ENCODE measurements at places on chromosomes 7 and 10.

DNA sequence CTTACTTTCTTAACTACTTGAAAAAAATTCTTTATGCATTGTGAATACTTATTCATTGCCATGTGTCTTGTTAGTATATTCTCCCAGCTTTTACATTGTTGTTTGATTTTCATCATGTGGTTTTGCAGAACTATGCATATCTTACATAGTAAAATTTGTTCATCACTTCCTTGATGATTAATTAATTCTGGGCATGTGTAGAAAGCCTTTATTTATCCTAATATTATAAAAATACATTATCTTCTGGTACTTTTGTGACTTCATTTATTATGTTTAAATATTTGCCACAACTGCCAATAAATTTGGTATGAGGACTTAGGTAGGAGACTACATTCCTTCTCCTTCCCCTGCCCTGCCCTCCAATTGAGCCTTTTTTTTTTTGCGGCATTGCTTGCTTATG lies 166.0 kb upstream of the ZNF32 start:
- no peak for DNase-seq

DNA sequence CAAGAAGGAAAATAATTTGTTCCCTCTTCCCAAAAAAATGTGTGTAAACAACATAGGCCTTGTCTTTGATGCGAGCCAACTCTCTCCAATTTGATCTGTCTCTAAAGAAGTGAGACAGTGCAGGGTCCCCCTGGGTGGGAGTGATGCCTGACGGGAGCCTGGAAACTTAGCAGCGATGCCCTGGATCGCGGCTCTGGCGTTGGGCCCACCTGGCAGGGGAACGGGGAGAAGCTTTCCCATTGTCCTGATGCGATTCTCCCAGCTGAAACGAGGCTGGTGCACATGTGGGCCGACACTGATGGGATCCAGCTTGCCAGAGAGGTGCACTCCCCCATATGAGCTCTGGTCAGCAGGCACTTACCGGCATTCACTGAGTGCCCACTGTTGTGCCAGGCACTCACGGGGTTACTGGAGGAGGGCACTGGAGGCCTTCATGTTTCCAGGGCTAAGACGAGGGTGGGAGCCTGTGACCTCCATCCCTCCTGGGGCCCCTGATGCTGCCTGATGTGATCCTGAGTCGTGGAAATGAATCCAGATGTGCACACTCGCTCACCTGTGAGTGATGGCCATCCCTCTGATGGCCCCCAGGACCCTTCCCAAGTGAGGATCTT lies 132.8 kb downstream of the PTPN20 start:
- no peak for DNase-seq

DNA sequence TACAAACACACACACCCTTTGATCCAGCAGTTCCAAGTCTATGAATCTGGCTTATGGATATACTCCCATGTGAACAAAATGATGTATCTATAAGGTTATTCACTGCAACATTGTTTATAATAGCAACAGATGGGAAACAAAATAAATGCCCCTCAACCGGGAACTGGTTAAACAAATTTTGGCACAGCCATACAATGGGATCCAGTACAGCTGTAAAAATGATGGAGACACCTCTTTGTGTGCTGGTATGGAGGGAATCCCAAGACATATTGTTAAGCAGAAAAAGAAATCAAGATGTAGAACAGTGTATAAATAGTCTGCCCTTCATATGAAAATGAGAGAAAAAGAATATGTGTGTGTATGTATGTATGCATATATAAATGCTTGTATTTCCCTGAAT lies 155.5 kb downstream of the SNX10 start:
- no peak for DNase-seq

DNA sequence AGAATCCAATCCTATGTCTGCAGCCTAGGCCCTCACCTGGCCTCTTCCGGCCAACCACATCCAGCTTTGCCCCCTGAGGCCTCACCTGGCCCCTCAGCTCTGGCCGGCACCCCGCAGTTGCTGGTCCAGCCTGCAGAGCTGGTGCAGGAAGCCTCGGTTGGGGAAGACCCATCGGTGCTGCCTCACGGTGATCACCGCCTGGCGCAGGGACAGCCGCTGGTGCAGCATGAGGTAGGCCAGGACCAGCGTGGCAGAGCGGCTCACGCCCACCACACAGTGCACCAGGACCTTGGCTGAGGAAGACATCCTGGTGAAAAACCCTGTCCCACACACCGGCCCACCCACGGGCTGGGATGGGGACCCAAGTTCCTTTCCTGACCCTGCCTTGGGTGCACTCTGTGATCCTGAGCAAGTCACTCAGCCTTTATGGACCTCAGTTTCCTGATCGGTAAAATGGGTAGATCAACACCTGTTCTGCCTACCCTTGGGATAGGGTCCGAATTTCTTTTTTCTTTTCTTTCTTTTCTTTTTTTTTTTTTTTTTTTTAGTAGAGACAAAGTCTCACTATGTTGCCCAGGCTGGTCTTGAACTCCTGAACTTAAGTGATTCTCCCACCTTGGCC lies 5.8 kb upstream of the SAMD8 start:
- no peak for DNase-seq

GRCh38 chr10:72932259-72933015 lies 22.2 kb downstream of the PLA2G12B start:
- no peak for DNase-seq

GRCh38 chr10:124916098-124916584 lies 25.8 kb upstream of the ZRANB1 start:
- DNase-seq, result no peak

- no peak for DNase-seq
Observed at GRCh38 chr10:117790621-117791020, 248.1 kb downstream of the EMX2 start.

DNA sequence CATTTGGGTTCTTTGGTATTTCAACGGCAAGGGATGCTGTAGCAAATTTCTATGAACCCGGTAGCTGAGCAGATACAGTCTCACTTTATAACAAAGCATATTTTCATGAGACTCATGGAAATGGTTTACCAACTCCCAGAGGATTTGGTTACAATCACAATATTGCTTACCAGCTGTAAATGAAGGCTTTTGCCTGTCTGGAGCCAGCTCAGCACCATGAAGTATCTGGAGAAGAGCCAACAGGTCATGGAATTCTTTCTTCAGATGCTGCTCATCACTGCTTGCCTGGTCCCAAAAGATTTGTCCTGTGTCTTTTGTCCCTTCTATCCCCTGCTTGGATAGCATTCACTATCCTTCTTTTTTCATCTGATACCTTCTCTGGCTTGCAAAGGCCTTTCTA lies 316.9 kb upstream of the PHYHIPL start:
- DNase-seq, result no peak

DNA sequence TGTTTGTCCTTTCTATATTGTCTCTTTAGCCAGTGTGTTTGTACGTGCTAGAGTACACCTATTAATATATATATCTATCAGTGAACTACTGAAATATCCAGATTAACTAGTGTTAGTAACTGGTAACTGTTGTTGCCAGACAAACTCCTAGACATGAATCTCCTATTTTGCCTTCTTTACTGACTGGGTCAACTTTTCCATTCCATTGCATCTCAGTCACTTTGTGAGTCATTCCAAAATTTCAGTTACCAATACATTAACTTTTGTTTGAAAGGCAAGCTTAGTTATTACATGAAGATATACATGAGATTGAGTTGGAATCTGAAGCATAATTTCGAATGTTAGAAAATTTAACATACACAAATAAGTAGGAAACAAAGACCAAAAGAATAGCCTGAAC lies 51.4 kb downstream of the BTAF1 start:
- no peak for DNase-seq

- DNase-seq, result no peak
Observed at GRCh38 chr7:151756076-151756731, 120.7 kb downstream of the PRKAG2 start.

DNA sequence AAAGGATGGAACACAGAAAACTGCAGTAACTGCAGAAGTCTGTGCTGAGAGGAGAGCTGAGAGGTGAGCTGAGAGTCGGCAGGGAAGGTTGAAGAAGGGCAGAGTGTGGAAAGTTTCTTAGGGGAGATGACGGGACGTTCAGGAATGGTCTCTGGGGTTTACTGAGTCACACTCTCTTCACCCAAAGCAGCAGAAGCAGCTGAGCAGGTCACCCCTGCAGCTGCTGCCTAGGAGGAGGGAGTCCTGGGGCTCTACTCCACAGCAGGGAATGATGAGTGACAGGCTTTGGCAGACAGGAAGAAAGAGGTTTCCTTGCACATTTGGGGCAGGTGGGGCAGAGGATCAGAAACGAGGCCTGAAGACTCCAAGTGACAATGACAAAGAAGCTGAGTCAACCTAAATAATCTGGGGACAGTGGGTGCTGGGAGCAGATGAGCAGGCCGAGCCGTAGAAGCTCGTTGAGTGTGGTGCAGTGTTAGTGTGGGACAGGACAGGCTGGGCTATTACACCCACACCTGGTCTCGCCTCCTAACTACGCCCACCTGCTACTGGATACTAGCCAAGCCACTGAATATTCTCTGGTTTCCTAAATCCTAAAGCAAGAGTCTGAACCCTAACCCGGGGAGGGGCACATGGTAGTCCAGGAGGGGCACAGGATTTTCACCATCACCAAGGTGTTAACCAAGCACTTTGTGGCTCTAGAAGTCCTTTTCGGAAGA lies 24.9 kb downstream of the BEND7 start:
- no peak for DNase-seq

GRCh38 chr10:25978771-25979170 lies 44.7 kb downstream of the MYO3A start:
- no peak for DNase-seq

- no peak for DNase-seq
Observed at GRCh38 chr10:51910596-51910995, 211.2 kb upstream of the CSTF2T start.

DNA sequence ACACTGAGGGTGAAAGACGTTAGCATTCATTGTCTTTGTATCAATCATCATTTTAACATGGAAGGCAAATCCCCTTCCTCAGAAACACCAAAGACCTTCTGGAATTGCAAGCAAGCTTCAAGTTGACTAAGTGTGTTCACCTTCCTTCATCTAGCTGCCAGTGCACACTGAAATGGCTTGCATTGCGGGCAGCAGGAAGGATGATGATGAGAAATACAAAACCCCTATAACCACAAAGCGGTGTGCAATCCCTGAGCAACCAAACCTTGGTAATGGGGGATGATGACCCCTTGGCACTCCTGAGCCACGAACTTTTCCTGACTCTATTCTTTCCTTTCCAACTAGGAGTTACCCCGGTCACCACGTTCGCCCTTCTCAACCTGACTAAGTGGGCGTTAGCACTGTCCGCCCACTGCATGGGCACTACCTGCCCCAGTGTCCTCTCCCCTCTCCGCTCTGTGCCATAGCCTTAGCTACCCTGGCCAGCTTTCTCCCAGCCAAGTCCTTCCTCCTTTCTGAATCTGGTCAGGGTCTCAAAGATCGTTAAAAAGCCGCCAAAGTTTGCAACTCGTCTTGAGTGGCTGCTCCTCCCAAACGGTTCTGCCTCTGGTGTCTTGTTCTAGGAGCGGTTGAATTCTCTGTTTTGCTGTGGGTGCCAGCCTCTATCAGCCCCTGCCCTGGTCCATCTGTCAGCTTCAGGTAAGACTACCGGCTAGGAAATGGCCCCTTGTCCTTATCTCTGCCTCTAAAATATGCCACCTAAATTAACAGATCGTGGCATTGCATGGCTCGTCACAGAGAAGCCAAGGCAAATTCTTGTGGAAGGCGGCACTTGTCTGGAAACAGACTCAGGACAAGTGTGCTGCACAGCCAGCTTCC lies 586 bp upstream of the AOC1 start:
- no peak for DNase-seq

DNA sequence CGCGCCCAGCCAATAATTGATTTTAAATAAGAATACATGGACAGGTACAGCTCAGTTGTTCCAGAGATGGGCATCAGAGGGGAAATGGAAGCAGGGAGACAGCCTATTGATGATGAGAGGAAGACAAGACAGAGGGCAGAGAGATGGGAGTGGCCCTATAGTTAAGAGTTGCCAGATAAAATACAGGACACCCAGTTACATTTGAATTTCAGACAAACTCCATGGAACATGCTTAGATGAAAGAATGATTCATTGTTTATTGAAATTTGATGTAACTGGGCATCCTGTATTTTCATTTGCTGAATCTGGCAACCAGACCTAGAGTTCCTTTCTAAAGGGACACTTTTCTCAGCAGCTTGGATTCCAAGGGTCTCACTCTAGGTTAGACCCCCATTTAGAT lies 341.1 kb downstream of the FRMD4A start:
- DNase-seq, result no peak

DNA sequence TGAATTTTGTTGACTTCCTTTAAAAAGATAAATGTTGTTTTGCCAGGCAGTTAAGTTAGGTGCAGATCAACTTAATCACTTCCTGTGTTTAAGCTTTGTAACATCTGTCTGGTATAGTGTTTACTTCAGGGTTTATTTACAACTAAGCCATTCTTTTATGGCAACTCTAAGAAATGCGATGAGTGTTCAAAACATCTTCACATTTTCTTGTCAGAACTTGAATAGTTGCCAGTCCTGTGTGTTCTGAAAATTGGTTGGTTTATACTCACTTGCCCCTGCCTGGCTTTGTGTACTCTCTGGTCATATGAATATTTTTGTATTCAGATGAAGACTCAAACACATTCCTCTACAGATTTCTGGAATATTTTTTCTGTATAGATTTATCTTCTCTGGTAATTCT lies 327.2 kb downstream of the MDFIC start:
- DNase-seq, result no peak

DNA sequence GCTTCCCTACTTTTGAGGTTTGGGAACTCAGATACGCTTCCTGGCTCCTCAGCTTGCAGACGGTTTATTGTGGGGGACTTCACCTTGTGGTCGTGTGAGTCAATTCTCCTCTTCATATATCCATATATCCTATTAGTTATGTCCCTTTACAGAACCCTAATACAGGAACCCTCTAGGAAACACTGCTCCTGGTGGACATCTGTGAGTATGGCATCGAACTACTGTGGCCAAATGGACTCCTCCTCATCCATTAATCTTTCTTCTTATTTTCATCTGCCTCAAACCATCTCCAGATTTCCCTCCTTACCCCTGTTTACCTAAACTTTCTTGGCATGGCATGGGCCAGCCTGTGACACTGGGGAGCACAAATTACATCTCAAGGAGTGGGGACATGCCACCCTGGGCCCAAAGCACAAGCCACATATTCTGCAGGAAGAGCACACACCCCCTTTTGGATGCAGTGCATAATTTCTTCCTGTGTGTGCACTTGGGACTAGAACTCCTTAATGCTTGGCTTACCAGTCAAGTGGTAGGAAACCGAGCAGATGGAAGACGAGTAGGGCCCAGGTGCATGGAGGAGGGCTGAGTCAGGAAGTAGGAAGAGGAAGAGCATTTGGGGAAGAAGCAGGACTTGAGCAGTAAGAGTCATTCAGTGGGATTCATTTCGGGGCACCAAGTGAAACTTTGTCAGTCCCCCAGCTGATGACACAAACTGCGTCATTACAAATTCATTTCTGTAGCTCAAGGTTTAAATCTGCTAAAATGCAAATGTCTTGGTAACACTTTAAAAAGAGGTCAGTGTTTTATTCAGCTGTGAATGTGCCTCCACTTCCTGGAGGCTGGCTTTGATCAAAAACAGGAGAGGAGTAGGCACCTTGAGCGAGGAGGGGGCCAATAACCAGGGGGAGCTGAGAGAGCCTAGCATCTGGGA lies 80.8 kb upstream of the PLXNA4 start:
- peak; percentile 29 for DNase-seq

- DNase-seq, result no peak
Observed at GRCh38 chr10:121087129-121087528, 236.0 kb downstream of the WDR11 start.
